ENCODE measurements at places on chromosomes 2 and 18. TPM values are rescaled to one million over a fixed set of nuclear protein-coding genes. Genes with fewer than 3 reads are reported as not detected.

MSTN gene
- not detected for total RNA-seq

PAIP2B gene
- 2.2 TPM for total RNA-seq

PID1 gene
- not detected for total RNA-seq

TWIST2 gene
- total RNA-seq, result not detected

DSG4 gene
- not detected for total RNA-seq

LAMA3 gene
- 0.86 TPM for total RNA-seq

TLX2 gene
- total RNA-seq, result 0.63 TPM

DHRS9 gene
- not detected for total RNA-seq

COL4A3 gene
- total RNA-seq, result not detected

PLA2R1 gene
- total RNA-seq, result not detected

LRRFIP1 gene
- total RNA-seq, result 183 TPM

CCDC102B gene
- 2.3 TPM for total RNA-seq

NT5DC4 gene
- not detected for total RNA-seq

METTL5 gene
- 55.7 TPM for total RNA-seq

INHA gene
- total RNA-seq, result not detected

GAD1 gene
- 0.38 TPM for total RNA-seq

C2orf66 gene
- 0.28 TPM for total RNA-seq

HK2 gene
- total RNA-seq, result 42.6 TPM

TMX3 gene
- total RNA-seq, result 53.6 TPM

ST6GAL2 gene
- not detected for total RNA-seq

DAPL1 gene
- total RNA-seq, result not detected

FBXO36 gene
- 0.87 TPM for total RNA-seq

ABCG8 gene
- not detected for total RNA-seq

POTEC gene
- not detected for total RNA-seq

FHOD3 gene
- not detected for total RNA-seq

RNU2-63P gene
- 13.6 TPM for total RNA-seq

KCNK3 gene
- total RNA-seq, result not detected

MARCHF7 gene
- 89.9 TPM for total RNA-seq

DIPK1C gene
- not detected for total RNA-seq

ANKRD12 gene
- total RNA-seq, result 91.6 TPM

PLGLB2 gene
- total RNA-seq, result 1.6 TPM

DSG3 gene
- not detected for total RNA-seq

ARHGEF33 gene
- not detected for total RNA-seq

DNER gene
- total RNA-seq, result not detected

ABHD1 gene
- total RNA-seq, result 0.51 TPM

SERPINB13 gene
- not detected for total RNA-seq

SCN2A gene
- total RNA-seq, result not detected

ACKR3 gene
- 6.1 TPM for total RNA-seq

ICA1L gene
- total RNA-seq, result 2.8 TPM

TRIP12 gene
- 184 TPM for total RNA-seq

HOXD9 gene
- not detected for total RNA-seq

QPCT gene
- total RNA-seq, result 0.48 TPM

MGAT4A gene
- total RNA-seq, result 95.2 TPM

Data from activated naive CD4-positive, alpha-beta T cell treated with anti-CD3 and anti-CD28 coated beads, Interleukin-2, amount 10 ng/mL, durations not matched to agents 5 hours and 36 hours (primary cell).